ENCODE measurements at places on chromosomes 5 and 9. TPM values are rescaled to one million over a fixed set of nuclear protein-coding genes. Genes with fewer than 3 reads are reported as not detected.

The ARHGEF39 gene
- 16.8 TPM for total RNA-seq

DNA sequence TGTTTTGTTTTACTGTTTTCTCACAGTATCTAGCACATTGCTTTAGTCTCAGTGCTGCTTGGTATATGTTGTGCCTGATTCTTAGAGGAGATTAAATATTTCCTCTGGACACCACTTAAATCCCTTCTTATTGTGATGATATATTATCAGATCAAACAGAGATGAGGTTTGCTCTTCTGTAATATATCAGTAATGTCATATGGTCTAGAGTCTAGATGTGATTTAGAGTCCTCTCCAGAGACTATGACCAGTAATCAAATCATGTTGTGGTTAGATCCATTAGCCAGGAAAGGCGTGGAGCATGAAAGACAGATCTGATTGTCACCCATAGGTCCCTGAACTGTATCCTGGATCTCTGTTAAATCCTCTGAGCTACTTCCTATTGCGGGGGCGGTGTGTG lies 24.4 kb downstream of the CAMK4 start:
- no peak for DNase-seq

DNA sequence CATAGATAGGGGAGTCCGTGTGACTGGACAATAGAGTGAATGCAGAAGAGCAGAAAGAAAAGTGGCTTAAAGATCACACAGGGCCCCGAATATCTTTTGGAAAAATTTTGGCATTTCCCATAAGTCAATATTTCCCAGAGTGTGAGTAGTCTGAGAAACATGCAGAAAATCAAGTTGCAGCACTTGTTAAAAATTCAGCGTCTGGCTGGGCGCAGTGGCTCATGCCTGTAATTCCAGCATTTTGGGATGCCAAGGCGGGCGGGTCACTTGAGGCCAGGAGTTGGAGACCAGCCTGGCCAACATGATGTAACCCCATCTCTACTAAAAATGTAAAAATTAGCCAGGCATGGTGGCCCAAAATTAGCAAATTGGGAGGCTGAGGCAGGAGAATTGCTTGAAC lies 227.0 kb downstream of the DRD1 start:
- no peak for DNase-seq

DNA sequence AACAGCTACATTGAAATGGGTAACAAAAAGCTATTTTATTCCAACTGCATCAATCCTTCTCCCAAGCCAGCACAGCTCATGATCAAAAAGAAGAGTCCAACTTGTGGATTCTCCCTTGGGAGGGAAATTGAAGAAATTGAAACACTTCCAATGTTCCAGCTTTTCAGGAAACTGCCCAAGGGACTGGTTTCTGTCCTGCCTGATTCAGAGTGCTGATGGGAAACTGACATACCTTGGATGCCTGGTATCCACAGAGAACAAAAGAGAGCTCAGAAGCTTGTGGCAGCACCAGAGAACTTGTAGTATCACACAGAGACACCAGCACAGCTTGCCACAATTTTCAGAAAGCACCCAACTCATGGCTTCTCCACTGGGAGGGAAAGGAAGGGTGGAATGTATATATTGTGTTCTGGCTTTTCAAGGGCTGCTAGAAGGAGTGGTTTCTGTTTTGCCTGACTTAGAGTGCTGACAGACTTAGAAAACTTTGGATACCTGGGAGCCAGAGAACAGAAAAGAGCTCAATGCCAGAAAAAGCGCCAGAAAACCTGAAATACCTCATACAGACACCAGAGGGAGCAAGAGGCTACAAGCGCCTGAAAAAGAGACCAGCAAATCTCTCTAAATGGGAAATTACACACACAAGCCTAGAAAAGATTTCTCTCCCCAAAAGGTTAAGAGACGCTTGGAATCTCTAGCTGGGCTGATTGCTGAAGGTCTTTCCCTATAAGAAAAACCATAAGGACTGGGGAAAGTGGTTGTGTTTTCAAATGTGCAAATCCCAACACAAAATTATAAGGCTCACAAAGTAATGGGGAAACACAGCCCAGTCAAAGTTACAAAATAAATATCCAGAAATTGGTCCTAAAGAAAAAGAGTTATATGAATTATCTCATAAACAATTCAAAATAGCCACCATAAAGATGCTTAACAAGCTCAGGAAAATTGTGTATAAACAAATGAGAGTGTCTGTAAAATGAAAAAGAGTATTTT lies 178.8 kb downstream of the SPOCK1 start:
- peak; percentile 80 for DNase-seq

DNA sequence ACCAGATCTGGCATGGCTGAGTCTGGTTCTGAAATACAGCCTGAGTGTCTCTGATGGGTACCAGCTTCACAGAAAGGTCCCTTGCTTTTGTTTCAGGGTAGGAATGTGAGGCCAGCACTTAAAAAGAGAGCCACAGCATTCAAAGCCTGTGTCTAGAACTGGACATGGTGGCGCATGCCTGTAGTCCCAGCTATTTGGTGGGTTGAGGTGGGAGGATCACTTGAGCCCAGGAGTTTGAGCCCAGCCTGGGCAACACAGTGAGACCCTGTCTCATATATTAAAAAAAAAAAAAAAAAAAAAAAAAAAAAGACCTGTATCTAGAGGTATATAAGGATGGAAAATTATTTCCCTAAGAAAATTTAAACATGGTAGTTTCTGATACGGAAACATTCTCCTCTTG lies 202.3 kb downstream of the GAPVD1 start:
- DNase-seq: no peak
